ENCODE measurements at places on chromosomes 11 and 22.
A peak's percentile ranks its signal among the peaks of the same experiment; 100 is the strongest.

DNA sequence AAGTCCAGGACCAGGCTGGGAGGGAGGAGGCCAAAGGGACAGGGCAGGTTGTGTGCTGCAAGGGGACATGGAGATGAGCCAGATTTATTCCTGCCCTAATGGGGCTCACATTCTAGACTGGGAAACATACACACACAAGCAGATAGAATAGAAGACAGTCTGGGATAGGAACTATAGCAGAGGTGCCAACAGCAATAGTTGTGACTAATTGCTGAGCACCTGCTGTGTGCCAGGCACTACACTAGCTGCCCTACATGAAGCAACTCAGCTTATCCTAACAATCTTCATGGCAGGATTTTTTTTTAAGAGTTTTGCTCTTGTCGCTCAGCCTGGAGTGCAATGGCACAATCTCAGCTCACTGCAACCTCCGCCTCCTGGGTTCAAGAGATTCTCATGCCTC lies 11.4 kb downstream of the MOGAT2 start:
- no peak for DNase-seq

DNA sequence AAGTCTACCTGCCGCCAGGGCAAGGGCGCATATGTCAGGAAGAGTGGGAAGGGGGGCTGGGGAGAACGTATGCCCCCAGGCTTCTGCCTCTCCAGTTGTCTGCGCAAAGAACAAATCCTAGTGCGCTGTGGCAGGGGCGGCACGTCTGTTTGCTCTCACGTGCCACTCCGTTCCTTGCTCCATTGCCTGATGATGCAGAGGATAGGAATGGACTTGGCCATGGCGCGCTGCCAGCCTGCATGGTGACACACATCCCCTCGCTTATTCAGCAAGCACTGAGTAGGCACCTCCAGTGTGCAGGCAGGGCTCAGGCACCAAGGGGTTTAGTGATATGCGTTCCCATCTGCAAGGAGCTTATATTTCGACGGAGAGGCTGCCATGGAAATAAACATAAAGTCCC lies 45.4 kb upstream of the SLC22A12 start:
- no peak for DNase-seq

DNA sequence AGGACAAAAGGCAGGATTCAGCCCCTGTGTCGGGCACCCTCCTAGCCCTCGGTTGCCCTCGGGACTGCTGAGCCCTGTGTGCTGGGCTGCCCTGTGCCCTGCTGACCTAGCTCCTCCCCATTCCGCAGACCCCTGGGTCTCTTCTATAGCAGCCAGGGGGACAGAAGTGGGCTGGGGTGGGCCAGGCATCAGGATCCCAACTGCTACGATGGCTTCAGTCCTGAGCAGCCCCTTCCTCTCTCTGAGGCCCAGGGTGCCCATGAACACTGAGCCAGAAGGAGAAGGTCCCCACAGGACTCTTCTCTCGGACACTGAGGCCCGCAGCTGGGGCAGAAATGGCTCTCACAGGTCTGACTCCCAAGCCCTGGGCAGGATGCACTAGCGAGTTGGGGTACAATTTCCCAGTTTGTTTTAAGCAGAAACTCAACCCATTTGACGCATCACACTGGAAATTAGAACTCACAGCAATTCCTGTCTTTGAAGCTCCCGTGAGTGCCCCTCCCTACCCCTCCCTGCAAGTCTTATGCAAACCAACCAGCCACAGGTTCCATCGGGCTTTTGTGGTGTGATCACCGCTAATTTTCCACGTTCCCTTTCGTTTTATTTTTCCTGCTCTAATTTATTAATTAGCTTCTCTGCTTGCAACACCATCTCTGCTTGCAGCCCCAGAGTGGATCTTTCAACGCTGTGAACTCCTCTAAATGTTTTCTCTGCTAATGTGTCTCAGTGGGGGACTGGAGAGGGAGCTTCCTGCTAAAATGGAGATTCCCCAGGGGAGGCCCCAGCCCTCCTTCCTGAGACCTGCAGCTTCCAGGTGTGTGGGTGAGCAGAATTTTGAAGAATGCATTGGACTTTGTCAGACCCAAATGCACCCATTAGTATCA lies 56.7 kb downstream of the PHF21B start:
- DNase-seq: no peak

DNA sequence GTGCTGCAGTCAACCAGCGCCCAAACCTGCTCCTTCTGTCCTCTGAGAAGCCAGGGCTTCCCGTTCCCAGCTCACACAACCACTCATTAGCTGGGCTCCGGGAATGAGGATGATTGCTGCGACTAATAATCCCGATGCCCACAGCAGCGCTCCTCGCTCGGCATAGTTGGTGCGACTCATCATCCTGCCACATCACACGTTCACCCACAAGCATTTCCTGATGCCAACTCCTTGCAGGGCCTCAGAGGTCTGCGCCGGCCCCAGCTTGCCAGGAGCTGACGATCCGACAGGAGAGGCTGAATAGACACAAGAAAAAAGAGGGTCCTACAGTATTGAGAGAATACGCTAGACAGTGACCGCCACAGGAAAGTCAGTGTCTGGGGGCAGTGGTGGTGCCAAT lies 10.6 kb upstream of the CSNK1E start:
- DNase-seq: no peak

GRCh38 chr11:110182886-110183285 lies 89.7 kb downstream of the ZC3H12C start:
- DNase-seq: no peak

DNA sequence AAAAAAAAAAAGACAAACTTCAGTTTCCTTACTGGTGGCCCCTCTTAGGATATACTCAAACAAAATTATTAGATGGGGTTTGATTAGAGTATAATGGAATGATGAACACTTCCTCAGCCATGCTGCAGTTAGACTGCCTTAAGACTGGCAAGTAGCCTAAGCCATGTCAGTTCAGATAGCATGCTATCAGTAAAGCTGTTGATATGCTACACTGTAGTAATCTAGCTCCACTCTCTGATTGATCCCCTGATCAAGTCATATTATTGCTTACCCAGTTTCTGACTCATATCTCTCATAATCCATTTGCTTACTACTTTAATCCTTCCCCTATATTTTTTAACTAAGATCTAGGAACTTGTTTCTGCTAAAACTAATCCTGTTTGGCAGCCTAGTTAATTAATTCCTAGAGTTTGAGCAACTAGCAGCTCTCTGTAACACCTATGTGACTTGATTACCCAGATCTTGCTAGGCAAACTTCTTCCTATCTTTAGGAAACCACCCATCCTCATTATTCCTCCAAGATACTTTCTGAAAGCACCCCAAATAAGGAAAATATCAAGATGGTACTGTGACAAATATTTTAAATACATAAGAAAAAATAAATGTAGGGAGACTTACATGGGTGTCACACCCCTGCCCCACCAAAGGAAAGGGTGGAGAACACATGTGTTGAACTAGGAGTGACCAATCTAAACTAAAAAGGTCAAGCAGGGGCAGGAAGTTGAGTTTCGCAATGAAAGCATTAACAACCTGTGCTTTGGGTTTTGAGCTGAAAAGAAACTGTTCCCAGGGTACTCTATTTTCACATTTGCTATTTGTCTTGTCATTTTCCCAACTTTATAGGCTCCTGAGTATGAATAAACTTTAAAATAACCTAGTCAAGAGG lies 43.2 kb downstream of the PIK3C2A start:
- no peak for DNase-seq

DNA sequence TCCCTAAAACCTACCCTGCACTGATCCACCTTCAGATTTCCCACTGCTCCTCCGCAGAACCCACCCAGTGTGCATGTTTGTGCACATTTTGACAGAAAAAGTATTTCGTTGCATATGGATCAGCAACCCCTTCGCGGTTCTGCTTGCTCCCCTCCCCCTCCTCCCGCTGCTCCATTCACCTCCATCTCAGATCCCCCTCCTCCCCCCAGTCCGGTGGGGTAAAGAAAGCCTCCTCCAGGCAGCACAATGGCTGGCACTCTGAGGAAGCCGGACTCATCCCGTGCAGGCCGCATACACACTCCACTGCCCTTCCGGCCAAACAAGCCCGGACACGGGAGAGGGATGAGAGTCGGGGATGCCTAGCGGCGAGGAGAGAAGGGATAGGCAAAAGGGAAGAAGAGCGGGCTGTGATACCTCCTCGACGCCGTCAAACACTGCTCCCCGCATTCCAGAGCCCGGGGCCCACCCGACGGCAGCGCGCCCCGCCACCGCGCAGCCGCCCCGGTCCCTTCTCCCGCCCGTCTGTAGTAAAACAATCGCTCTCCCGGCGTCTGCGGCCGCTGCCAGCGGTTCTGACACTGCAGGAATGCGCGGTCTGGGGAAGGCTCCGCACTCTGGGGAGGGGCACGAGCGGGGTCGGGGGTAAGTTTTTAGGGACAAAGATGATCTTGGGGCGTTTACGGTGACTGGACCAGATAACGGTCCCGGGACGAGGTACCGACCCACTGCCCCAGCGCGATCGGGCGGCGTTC lies 915 bp downstream of the FEZ1 start:
- peak; percentile 1 for DNase-seq

DNA sequence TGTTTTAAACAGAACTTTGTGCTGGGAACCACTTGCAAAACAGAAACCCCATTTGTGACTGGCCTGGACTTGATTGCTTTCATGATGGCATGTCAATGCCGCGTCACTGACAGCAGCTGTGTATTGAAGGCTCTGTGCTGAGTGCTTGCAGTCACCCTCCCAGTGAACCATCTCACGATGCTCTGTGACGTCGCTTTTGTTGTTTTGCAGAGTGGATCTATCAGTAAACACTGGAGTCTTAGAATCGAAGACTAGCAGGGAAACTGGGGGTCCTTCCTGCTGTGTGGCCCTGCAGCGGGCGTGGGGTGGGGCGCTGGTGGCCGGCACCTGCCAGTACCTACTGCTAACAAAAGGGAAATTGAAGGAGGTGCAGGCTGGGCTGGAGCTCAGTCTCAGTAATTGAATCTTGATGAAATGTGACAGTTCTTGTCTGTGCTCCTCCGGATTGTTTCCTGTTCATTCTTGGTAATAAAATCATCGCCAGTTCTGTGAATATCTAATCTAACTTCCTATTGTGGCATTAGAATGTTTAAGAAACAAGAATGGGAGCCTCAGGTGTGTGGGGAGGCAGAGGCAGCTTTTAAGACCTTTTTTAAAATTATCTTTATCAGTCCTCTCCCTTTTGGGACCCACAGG lies 50.5 kb upstream of the PARVG start:
- DNase-seq: no peak

GRCh38 chr11:102497061-102497460 lies 33.5 kb downstream of the MMP7 start:
- no peak for DNase-seq

GRCh38 chr11:127074151-127074761 lies 73.7 kb upstream of the KIRREL3 start:
- no peak for DNase-seq
